ENCODE measurements at places on chromosomes 16 and 17.
A peak's percentile ranks its signal among the peaks of the same experiment; 100 is the strongest.

DNA sequence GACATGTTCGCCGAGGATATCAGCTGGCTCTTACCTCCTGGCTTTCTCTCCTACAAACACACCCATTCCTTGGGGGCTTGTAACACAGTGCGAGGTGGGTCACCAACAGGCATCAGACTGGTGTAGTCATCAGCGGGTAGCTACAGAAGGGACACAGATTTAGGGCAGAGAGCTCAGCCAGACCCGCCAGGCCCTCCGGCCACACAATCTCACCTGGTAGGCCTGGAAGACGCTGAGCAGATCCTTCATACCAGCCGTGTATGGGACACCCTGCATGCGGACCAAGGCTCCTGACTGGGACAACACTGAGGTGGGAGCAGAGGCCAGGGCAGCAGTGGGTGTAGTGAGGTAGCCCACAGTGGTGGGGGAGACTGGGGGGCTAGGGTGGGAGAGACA lies 5.8 kb downstream of the ESRP2 start:
- peaks cover 71% of the 10 kb centered on the region for H3K4me1 ChIP-seq
- H3K36me3 ChIP-seq = peaks cover 9% of the 10 kb centered on the region
- DNase-seq = no peak
- H3K4me3 ChIP-seq = no peak overlapping the region
- H3K27ac ChIP-seq = no peak overlapping the region

GRCh38 chr16:85750146-85750826 lies 610 bp downstream of the C16orf74 start:
- H3K27ac ChIP-seq = no peak overlapping the region
- peaks cover 12% of the 10 kb centered on the region for H3K4me1 ChIP-seq
- H3K4me3 ChIP-seq = peak overlapping the region; percentile 62
- no peak for DNase-seq
- no peaks in the 10 kb centered on the region for H3K36me3 ChIP-seq

DNA sequence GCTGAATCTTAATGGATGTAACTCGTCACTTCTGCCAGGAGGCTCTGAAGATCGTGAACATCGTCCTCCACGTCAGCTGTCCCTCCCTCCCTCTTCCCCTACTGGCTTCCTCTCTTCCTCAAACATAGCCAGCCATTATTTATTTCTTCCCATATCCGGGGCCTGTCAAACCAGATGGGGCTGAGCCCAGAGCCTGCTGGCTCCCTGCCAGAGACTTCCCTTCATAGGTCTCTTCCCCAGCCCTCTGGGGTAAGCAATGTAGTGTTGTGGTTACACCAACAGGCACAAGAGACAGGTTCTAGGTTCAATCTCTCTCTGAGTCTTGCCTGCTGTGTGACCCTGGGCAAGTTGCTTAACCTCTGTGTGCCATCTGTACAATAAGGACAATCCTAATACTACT lies 40.1 kb upstream of the ZFP90 start:
- no peak overlapping the region for H3K4me3 ChIP-seq
- H3K27me3 ChIP-seq = no peaks in the 10 kb centered on the region
- no peak for DNase-seq
- no peaks in the 10 kb centered on the region for H3K36me3 ChIP-seq

- no peak overlapping the region for H3K27ac ChIP-seq
- no peak for DNase-seq
- no peaks in the 10 kb centered on the region for H3K27me3 ChIP-seq
- peaks cover 9% of the 10 kb centered on the region for H3K36me3 ChIP-seq
- no peak overlapping the region for H3K4me3 ChIP-seq
These were observed 26.7 kb downstream of the HIC1 start for GRCh38 chr17:2081564-2081963.

DNA sequence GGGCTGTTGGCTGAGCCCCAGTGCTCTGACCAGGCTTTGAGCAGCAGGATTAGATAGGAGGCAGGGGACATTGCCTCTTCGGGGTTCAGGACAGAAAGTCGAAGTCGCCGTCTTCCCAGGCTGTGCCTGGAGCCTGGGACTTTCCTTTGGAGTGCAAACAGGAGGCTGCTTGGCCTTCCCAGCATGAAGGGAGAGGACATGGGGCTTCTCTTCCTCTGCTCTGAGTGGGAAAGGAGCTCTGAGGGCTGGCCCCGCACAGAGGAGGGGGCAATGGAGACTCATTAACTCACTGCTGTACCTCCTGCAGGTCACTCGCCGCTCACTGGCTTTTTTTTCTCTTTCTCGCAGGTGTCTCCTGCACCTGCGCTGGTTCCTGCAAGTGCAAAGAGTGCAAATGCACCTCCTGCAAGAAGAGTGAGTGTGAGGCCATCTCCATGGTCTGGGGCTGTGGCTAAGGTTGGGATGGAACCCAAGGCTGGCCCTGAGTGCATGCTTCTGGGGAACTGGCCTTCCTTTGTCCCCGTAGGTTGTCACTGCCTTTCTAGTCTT lies 642 bp downstream of the MT1F start:
- peak overlapping the region; percentile 54 for H3K4me3 ChIP-seq
- H3K36me3 ChIP-seq = no peaks in the 10 kb centered on the region
- H3K4me1 ChIP-seq = peaks cover 19% of the 10 kb centered on the region
- peak overlapping the region; percentile 85 for H3K27ac ChIP-seq
- DNase-seq = no peak

- no peak overlapping the region for H3K27ac ChIP-seq
- H3K36me3 ChIP-seq = no peaks in the 10 kb centered on the region
- H3K4me3 ChIP-seq = peak overlapping the region; percentile 16
- no peak for DNase-seq
These were observed 137.5 kb downstream of the ANKFN1 start for GRCh38 chr17:56290802-56291118.

GRCh38 chr16:57651344-57652333 lies 16.5 kb upstream of the ADGRG3 start:
- no peaks in the 10 kb centered on the region for H3K27me3 ChIP-seq
- no peak overlapping the region for H3K27ac ChIP-seq
- no peaks in the 10 kb centered on the region for H3K36me3 ChIP-seq
- no peaks in the 10 kb centered on the region for H3K4me1 ChIP-seq

- H3K4me1 ChIP-seq = no peaks in the 10 kb centered on the region
- H3K4me3 ChIP-seq = no peak overlapping the region
- no peaks in the 10 kb centered on the region for H3K27me3 ChIP-seq
- no peak overlapping the region for H3K27ac ChIP-seq
- no peak for DNase-seq
These were observed 299.3 kb upstream of the SOX9 start for GRCh38 chr17:71821511-71821910.

GRCh38 chr16:866252-866896 lies 65.8 kb upstream of the GNG13 start:
- H3K4me1 ChIP-seq = no peaks in the 10 kb centered on the region
- H3K4me3 ChIP-seq = no peak overlapping the region
- no peaks in the 10 kb centered on the region for H3K27me3 ChIP-seq
- no peak for DNase-seq

GRCh38 chr17:10067446-10068143 lies 130.8 kb downstream of the GAS7 start:
- no peak for DNase-seq
- H3K27me3 ChIP-seq = no peaks in the 10 kb centered on the region
- no peak overlapping the region for H3K4me3 ChIP-seq

DNA sequence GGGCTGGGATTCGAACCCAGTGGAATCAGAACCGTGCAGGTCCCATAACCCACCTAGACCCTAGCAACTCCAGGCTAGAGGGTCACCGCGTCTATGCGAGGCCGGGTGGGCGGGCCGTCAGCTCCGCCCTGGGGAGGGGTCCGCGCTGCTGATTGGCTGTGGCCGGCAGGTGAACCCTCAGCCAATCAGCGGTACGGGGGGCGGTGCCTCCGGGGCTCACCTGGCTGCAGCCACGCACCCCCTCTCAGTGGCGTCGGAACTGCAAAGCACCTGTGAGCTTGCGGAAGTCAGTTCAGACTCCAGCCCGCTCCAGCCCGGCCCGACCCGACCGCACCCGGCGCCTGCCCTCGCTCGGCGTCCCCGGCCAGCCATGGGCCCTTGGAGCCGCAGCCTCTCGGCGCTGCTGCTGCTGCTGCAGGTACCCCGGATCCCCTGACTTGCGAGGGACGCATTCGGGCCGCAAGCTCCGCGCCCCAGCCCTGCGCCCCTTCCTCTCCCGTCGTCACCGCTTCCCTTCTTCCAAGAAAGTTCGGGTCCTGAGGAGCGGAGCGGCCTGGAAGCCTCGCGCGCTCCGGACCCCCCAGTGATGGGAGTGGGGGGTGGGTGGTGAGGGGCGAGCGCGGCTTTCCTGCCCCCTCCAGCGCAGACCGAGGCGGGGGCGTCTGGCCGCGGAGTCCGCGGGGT lies at the start of gene CDH1:
CDH1 (plus strand) TSS at position 247 of the 684 bp plus-strand sequence; CDS start at position 371, 124 bp downstream.
- H3K36me3 ChIP-seq = no peaks in the 10 kb centered on the region
- H3K27ac ChIP-seq = peak within 1 kb of the TSS; percentile 91
- no peaks in the 10 kb centered on the region for H3K27me3 ChIP-seq
- peaks cover 28% of the 10 kb centered on the region for H3K4me1 ChIP-seq
- peak; percentile 84 for DNase-seq
- peak within 1 kb of the TSS; percentile 66 for H3K4me3 ChIP-seq

DNA sequence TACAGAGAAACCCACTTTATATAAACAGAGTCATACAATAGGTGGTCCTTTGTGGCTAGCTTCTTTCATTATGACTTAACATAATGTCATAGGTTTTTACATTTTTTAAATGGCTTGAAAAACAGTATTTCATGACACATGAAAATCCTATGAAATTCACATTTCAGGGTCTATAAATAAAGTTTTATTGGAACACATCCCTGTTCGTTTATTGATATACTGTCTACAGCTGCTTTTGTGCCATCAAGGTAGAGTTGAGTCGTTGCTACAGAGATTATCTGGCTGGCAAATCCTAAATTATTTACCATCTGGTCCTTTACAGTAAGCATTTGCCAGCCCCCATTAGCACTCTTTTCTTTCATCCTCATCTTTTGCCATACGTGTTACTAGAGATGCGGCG lies 2.3 kb downstream of the VPS4A start:
- no peak overlapping the region for H3K27ac ChIP-seq
- H3K27me3 ChIP-seq = no peaks in the 10 kb centered on the region
- peaks cover 4% of the 10 kb centered on the region for H3K36me3 ChIP-seq
- H3K4me1 ChIP-seq = peaks cover 61% of the 10 kb centered on the region
- DNase-seq = no peak

- no peaks in the 10 kb centered on the region for H3K27me3 ChIP-seq
- no peak overlapping the region for H3K4me3 ChIP-seq
- no peak overlapping the region for H3K27ac ChIP-seq
- no peaks in the 10 kb centered on the region for H3K4me1 ChIP-seq
These were observed 23.3 kb upstream of the TAC4 start for GRCh38 chr17:49871211-49871610.

DNA sequence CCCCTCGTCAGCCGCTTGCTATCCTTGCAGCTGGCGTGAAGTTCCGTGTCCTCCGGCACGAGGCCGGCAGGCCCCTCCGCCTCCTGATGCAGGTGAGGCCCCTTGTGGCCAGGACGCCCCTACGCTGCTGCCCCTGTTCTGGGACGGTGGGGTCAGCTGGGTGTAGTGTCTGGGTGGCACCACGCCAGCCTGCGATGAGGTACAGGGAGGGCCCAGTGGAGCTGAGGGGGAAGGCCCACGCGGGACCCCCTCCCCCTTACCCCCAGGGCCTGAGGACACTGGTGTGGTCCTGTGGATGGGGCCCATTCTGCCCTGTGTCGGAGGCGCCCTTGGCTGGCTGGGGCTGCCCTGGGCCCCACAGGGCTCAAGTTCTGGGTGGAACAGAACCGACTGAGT lies 7.7 kb upstream of the RAB40C start:
- no peak overlapping the region for H3K4me3 ChIP-seq
- H3K36me3 ChIP-seq = no peaks in the 10 kb centered on the region
- H3K27me3 ChIP-seq = no peaks in the 10 kb centered on the region
- DNase-seq = no peak
- H3K27ac ChIP-seq = no peak overlapping the region

- DNase-seq = no peak
- no peaks in the 10 kb centered on the region for H3K36me3 ChIP-seq
- no peak overlapping the region for H3K4me3 ChIP-seq
- H3K4me1 ChIP-seq = no peaks in the 10 kb centered on the region
- H3K27me3 ChIP-seq = no peaks in the 10 kb centered on the region
- H3K27ac ChIP-seq = no peak overlapping the region
These were observed 58.2 kb downstream of the MYH11 start for GRCh38 chr16:15798671-15799070.

DNA sequence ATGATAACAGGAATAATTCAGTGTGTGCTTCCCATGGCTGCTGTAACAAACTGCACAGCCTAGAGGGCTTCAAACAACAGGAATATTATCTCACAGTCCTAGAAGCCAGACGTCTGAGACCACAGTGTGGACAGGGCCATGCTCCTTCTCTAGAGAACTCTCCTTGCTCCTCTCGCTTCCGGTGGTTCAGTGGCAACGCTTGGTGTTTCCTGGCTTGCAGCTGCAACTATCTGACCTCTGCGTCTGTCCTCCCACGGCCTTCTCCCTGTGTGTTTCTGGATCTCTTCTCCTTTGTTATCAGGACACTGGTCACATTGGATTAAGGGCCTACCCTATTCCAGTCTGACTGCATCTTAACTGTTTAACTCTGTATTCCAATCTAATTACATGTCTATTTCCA lies 414.3 kb downstream of the MAF start:
- no peaks in the 10 kb centered on the region for H3K27me3 ChIP-seq
- no peak overlapping the region for H3K4me3 ChIP-seq
- H3K4me1 ChIP-seq = no peaks in the 10 kb centered on the region
- no peak for DNase-seq

GRCh38 chr16:67269766-67270165 lies 9.6 kb upstream of the PLEKHG4 start:
- H3K27ac ChIP-seq = no peak overlapping the region
- DNase-seq = no peak
- no peaks in the 10 kb centered on the region for H3K36me3 ChIP-seq
- no peaks in the 10 kb centered on the region for H3K27me3 ChIP-seq
- H3K4me3 ChIP-seq = no peak overlapping the region
- H3K4me1 ChIP-seq = no peaks in the 10 kb centered on the region

DNA sequence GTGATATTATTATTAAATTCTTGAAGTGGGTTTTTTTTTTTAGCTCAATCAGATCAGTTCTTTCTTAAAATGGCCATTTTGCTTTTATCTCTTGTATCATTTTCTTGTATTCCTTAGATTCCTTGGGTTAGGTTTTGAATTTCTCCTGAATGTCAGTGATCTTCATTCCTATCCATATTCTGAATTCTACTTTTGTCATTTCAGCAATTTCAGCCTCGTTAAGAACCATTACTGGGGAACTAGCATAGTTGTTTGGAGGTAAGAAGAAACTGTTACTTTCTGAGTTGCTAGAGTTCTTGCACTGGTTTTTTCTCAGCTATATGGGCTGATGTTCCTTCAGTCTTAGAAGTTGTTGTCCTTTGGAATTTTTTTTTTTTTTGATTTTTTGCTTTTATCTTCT lies 293.1 kb downstream of the MAP2K4 start:
- no peak for DNase-seq
- H3K4me1 ChIP-seq = no peaks in the 10 kb centered on the region
- no peaks in the 10 kb centered on the region for H3K36me3 ChIP-seq
- no peak overlapping the region for H3K27ac ChIP-seq

All from liver (tissue), 10 donors.